Stimulated activated memory B cell treated with anti-CD40 and anti-IgM and Interleukin-4, amounts not matched to agents 10 μg/mL and 1 μg/mL and 100 μg/mL, for 72 hours (primary cell): ENCODE measurements at places on chromosomes 1 and 21.

DNA sequence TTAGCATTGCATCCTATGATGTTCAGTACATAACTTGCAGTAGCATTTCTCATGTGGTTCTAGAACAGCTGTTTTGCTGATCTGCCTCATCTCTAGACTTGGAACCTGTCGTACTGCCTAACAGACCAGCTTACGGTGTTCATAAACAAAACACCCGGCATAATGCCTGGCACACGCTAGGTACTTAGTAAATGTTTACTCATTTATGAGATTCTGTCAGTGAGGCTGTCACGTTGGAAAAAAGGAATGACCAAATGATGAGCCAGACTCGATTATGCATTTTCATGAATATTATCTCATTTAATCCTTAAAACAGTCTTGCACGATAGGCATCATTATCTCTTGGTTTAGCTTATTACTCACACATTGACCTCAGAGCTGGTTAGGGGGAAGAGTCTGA lies 46.4 kb downstream of the CACHD1 start:
- no peak for ATAC-seq
- no peaks in the 10 kb centered on the region for H3K36me3 ChIP-seq
- no peak overlapping the region for H3K4me3 ChIP-seq
- H3K27ac ChIP-seq = no peak overlapping the region
- H3K27me3 ChIP-seq = no peaks in the 10 kb centered on the region
- H3K4me1 ChIP-seq = peaks cover 5% of the 10 kb centered on the region

DNA sequence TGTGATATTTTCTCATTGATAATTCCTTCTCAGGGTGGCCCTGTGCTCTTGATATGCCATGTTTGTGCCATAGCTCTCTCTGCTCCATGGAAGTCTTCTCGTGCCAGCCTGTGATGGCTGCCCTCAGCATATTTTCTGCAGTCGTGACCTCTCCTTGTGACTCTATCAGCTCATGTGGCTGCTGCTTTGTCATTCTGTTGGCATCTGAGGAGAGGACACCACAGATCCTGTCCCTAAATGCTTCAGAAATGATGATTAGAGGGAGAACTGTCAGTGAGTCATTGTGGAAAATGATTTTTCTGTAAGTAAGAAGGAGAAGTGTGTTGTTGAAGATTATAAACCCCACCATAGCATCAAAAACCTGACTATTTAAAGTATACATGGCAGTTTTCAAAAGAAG lies 286.0 kb downstream of the ADGRL2 start:
- H3K27ac ChIP-seq = no peak overlapping the region
- no peaks in the 10 kb centered on the region for H3K27me3 ChIP-seq
- ATAC-seq = no peak

DNA sequence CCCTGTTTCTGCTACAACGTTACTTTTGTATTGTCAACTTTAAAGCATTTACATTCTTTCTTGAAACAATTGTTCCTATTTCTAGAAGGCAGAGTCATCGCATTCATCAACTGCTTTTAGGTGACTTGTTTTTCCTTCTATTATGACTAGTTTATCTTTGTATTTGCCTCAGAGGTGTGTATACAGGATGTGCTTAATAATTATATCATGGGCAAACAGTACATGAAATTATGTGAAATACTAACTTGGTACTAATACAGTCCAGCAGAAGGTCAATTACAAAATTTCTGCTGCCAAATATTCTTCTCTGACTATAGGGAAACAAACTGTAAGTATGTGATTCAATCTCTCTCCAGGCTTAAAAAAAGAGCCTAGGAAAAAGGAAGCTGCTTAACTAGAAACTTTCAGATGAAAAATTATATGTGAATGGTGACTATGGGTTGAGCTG lies 101.6 kb downstream of the C4BPA start:
- H3K27ac ChIP-seq = no peak overlapping the region
- peaks cover 7% of the 10 kb centered on the region for H3K36me3 ChIP-seq
- ATAC-seq = no peak
- no peaks in the 10 kb centered on the region for H3K27me3 ChIP-seq

DNA sequence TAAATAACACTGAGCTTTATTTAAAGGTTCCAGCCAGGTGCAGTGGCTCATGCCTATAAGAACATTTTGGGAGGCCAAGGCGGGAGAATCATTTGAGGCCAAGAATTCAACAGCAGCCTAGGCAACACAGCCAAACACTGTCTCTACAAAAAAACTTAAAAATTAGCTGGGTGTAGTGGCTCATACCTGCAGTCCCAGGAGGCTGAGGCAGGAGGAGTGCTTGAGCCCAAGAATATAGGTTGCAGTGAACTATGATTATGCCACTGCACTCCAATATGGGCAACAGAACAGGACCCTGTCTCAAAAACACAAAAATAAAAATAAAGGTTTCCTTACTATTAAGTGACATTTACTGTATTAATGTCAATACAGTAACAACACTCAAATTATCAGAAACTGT lies 2.1 kb downstream of the TAF12 start:
- H3K27me3 ChIP-seq = no peaks in the 10 kb centered on the region
- no peak overlapping the region for H3K27ac ChIP-seq
- ATAC-seq = no peak
- peaks cover 44% of the 10 kb centered on the region for H3K4me1 ChIP-seq

DNA sequence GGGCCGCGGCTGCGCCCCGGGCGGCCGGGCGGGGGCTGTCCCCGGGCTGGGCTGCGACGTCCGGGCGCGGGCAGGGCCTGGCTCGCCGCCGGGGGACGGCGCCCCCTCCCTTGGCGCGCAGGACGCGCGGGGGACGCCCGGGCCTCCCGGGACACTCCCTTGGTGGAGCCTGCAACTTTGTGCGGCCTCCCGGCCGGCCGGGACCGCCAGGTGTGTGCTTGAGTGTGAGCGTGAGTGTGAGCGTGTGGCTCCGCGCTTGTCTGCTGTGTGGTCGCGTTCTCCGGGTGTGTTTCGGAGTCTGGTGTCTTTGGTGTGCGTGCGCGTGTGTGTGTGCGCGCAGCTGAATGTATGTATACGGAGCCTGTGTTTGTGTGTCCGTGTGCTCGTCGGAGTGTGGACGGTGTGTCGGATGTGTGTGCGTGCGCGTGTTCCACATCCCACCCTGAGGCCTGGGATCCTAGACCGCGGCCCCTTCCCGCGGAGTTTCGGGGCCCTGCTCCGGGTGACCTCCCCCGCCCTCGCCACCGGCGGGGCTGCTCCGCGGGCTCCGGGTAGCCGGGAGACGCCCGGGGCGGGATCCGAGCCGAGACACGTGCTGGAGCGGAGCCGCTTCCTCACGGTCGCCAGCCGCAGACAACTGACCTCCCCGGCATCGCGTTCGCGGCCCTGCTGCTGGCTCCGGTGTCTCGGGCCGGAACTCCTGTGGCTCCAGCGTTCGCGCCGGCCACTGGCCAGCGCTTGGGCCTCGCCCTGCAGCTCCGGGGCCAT lies 1.7 kb downstream of the PTPRU start:
- H3K36me3 ChIP-seq = no peaks in the 10 kb centered on the region
- peaks cover 17% of the 10 kb centered on the region for H3K4me1 ChIP-seq

- no peak overlapping the region for H3K4me3 ChIP-seq
- no peaks in the 10 kb centered on the region for H3K27me3 ChIP-seq
- peaks cover 37% of the 10 kb centered on the region for H3K36me3 ChIP-seq
Observed at GRCh38 chr1:13723810-13724209, 23.8 kb downstream of the PRDM2 start.

GRCh38 chr1:161214369-161214768 lies 726 bp upstream of the FCER1G start:
- ATAC-seq = no peak
- H3K4me3 ChIP-seq = no peak overlapping the region
- peaks cover 56% of the 10 kb centered on the region for H3K36me3 ChIP-seq
- peaks cover 35% of the 10 kb centered on the region for H3K4me1 ChIP-seq

- ATAC-seq = peak; percentile 46
- H3K27ac ChIP-seq = peak overlapping the region; percentile 92
- H3K36me3 ChIP-seq = peaks cover 81% of the 10 kb centered on the region
- H3K27me3 ChIP-seq = no peaks in the 10 kb centered on the region
- H3K4me3 ChIP-seq = no peak overlapping the region
Observed at GRCh38 chr1:226633541-226634165, 85.1 kb downstream of the STUM start.

DNA sequence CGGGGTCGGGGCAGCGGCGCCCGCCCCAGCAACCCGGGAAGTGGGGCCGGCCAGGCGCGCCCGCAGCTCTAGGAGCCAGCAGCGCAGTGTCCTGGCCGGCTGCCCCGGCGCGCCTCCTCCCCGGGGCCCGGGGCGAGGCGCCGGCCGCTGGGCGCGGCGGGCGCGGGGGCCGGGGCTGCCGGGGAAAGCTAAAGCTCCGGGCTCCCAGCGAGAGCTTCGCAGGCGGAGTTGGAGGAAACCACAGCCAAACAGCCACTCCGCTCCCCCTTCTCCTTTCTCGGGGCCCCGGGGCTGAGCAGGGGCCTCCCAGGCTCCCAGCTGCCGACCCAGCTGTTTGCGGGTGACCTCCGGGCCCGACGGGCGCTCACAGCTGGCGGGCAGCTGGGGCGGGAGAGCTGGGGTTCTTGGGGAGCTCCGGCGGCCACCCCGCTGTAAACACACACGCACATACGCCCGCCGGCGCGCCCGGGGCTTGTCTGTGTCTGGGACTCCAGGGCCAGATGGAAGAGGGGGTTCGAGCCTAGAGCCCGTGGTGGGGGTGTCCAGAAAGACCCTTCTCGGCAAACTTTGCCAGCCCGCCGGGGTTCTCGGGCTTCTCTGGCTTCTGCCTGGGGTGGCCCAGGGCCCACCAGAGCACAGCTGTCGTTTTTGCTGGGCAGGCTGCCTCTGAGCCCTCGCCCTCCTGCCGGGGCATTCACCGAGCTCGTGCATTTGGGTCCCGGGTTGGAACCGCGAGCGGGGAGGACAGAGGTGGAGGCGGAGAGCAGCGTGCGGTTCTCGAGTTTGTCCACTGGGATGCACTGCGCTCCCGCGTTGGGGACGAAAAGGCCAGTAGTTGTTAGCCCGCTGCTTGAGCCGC lies 1.5 kb downstream of the AJAP1 start:
- no peaks in the 10 kb centered on the region for H3K36me3 ChIP-seq
- H3K4me3 ChIP-seq = no peak overlapping the region
- ATAC-seq = no peak
- no peak overlapping the region for H3K27ac ChIP-seq
- peaks cover 11% of the 10 kb centered on the region for H3K4me1 ChIP-seq
- H3K27me3 ChIP-seq = peaks cover 58% of the 10 kb centered on the region

DNA sequence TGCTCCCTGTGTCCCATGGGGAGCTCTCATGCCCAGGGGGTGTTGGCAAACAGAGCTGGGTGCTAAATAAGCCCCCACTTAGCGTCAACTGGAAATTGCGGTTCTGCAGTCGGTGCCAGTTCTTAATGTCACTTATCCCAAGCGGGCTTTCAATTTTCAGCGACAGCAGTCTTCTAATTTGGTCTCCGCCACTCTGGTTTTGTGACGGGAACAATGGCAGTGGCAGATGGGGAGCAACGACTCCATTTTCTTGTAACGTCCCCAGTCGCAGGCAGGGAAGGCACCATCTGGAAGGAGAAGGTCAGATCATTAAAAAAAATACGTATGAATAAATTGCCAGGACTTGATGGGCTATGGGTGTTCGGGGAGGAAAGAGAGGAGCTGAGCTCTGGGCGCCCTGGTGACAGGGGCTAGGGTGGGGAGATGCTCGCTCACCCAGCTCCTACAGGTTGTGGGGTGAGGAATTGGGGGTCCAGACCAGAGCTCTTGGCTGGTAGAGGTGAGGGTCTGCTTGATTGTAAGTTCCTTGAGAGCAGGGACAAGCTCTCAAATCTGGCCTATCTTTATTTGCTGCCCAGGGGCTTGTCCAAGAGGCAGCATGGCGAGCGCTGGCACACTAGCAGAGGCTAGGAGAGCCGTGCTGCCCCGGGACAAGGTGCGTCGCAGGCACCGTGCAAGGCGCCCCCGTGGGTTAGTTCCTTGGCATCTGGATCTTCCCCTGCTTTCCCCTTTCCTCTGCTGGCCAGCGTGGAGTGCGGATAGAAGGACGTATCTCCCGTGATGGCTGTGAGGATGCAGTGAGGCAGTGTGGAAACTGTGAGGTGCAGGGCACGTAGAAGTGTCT lies 105.8 kb downstream of the ARHGEF10L start:
- peaks cover 3% of the 10 kb centered on the region for H3K4me1 ChIP-seq
- peaks cover 14% of the 10 kb centered on the region for H3K27me3 ChIP-seq

DNA sequence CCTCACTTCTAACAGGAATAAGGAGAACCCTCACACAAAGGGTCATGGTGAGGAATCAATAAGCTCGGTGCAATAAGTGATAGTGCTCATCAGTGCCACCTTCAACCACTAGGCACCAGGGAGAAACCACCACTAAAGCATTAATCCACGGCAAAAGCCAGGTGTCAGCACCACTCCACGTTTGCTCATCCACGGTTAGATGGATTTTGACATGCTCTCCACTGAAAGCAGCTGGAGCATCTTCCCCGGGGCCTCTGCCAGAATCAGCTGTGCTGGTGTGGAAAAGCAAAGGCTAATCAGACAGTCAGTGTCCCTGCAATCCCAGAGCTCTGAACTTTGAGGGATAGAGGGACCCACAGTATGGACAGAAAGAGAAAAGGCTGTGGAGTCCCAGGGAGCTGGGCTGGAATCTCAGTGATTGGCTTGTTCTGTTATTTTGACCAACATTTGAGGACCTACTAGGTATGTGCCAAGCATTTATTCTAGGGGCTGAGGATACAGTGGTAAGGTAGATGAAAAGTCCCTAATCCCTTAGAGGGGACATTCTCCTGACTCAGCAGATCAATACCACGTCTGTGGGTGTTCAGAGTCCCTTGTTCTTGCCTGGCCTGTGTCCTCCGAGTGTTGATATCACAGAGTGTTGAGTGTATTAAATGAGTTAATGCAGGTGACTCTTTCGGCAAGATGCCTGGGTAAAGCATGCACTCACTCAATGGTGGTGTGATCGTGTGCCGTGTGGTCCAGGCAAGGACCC lies 41.3 kb downstream of the FHAD1 start:
- H3K36me3 ChIP-seq = peaks cover 6% of the 10 kb centered on the region
- peaks cover 7% of the 10 kb centered on the region for H3K4me1 ChIP-seq
- no peak for ATAC-seq
- H3K4me3 ChIP-seq = no peak overlapping the region

DNA sequence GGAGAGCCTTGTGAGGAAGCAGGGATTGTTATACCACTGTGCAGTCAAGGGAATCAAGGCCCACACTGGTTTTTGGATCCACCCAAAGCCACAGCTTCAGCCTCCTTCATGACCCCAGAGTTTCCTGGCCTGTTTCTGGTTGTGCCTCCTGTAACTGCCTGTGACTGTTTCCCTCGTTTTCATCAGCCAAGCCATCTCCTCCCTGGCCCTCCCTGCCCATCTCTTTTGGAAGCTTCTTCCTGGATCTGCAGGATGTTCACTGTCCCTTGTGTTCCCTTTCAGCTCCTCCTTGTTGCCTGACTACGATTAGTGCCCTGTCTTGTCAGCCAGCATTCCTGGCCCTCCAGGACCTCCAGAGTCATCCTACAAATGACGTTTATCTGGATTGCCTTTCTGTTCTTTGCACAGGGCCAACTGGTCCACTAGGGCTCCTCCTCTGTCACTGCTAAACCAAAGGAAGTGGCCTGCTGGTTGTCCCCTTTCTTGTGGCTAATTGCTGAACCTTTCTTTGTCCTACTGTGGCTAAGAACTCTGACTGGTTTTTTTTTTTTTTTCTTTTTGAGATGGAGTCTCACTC lies 17.9 kb downstream of the SFT2D2 start:
- no peak for ATAC-seq
- H3K4me1 ChIP-seq = peaks cover 37% of the 10 kb centered on the region
- no peaks in the 10 kb centered on the region for H3K27me3 ChIP-seq
- peak overlapping the region; percentile 53 for H3K27ac ChIP-seq
- H3K36me3 ChIP-seq = peaks cover 76% of the 10 kb centered on the region
- H3K4me3 ChIP-seq = no peak overlapping the region

GRCh38 chr1:185439727-185440415 lies 122.8 kb upstream of the IVNS1ABP start:
- H3K4me3 ChIP-seq = no peak overlapping the region
- no peaks in the 10 kb centered on the region for H3K4me1 ChIP-seq
- peak; percentile 83 for ATAC-seq
- no peaks in the 10 kb centered on the region for H3K27me3 ChIP-seq
- H3K27ac ChIP-seq = no peak overlapping the region
